ENCODE measurements at places on chromosomes 3 and 15. TPM values are rescaled to one million over a fixed set of nuclear protein-coding genes. Genes with fewer than 3 reads are reported as not detected.

- no peak overlapping the region for H3K27ac ChIP-seq
- no peaks in the 10 kb centered on the region for H3K4me1 ChIP-seq
These were observed 758.6 kb upstream of the CFAP20DC start for GRCh38 chr3:59808446-59808845.

GRCh38 chr3:49501842-49502241 is 31.8 kb downstream of the DAG1 start:
- H3K27ac ChIP-seq, result no peak overlapping the region
- H3K4me1 ChIP-seq, result peaks cover 4% of the 10 kb centered on the region
- no peak overlapping the region for H3K4me3 ChIP-seq
- H3K36me3 ChIP-seq, result no peaks in the 10 kb centered on the region
- no peak for DNase-seq

DNA sequence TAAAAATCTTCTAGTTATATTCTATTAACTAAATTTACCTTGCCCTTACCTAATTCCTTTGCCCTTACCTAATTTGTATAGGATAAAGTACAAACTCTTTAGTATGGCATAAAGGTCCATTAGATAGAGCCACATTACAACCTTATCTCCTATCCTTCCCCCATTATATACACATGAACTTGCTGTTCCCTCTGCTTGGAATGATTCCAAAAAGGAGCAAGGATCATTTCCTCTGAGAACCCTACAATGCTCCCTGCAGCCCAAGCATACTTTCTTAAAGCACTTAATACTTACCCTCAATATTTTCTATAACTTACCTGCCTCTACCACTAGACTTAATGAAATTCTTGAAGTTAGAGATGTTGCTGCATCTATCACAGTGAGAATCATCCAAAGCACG is 118.9 kb upstream of the CCDC54 start:
- peaks cover 3% of the 10 kb centered on the region for H3K4me1 ChIP-seq
- H3K27ac ChIP-seq, result no peak overlapping the region
- H3K36me3 ChIP-seq, result no peaks in the 10 kb centered on the region
- no peaks in the 10 kb centered on the region for H3K27me3 ChIP-seq
- DNase-seq, result no peak
- no peak overlapping the region for H3K4me3 ChIP-seq

GRCh38 chr3:194504861-194505260 is 18.1 kb upstream of the ATP13A3 start:
- H3K4me1 ChIP-seq, result no peaks in the 10 kb centered on the region
- H3K27ac ChIP-seq, result no peak overlapping the region
- DNase-seq, result no peak
- H3K36me3 ChIP-seq, result no peaks in the 10 kb centered on the region

DNA sequence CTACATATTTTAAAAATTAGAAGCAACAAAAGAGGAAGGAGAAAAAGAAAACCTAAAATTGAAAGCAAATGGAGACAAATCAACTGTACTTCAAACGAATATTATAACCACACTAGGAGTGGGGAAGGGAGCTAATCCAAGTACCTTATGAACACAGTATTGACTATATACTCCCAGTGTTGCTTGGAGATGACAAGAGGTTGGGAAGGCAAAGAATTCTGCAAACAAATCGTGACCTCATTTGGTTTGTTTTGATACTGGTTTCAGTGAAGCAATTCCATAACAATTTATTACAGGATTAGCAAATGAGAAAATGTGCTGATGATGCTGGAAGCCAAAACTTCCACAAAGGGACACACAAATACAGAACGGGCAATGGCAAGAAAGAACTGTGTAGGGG is 268.1 kb downstream of the ULK4 start:
- H3K4me3 ChIP-seq, result no peak overlapping the region
- H3K27ac ChIP-seq, result no peak overlapping the region
- DNase-seq, result no peak
- H3K27me3 ChIP-seq, result no peaks in the 10 kb centered on the region

GRCh38 chr15:101201411-101202174 is 50.3 kb downstream of the CHSY1 start:
- H3K27me3 ChIP-seq, result no peaks in the 10 kb centered on the region
- H3K27ac ChIP-seq, result no peak overlapping the region
- H3K36me3 ChIP-seq, result no peaks in the 10 kb centered on the region
- DNase-seq, result peak; percentile 89

- H3K27ac ChIP-seq, result no peak overlapping the region
- H3K4me3 ChIP-seq, result no peak overlapping the region
- H3K36me3 ChIP-seq, result no peaks in the 10 kb centered on the region
- DNase-seq, result no peak
These were observed 2.3 kb downstream of the MELTF start for GRCh38 chr3:197027151-197027895.

GRCh38 chr3:175476489-175476888 is 617.4 kb downstream of the NAALADL2 start:
- no peaks in the 10 kb centered on the region for H3K27me3 ChIP-seq
- no peak for DNase-seq
- H3K27ac ChIP-seq, result no peak overlapping the region
- no peak overlapping the region for H3K4me3 ChIP-seq

DNA sequence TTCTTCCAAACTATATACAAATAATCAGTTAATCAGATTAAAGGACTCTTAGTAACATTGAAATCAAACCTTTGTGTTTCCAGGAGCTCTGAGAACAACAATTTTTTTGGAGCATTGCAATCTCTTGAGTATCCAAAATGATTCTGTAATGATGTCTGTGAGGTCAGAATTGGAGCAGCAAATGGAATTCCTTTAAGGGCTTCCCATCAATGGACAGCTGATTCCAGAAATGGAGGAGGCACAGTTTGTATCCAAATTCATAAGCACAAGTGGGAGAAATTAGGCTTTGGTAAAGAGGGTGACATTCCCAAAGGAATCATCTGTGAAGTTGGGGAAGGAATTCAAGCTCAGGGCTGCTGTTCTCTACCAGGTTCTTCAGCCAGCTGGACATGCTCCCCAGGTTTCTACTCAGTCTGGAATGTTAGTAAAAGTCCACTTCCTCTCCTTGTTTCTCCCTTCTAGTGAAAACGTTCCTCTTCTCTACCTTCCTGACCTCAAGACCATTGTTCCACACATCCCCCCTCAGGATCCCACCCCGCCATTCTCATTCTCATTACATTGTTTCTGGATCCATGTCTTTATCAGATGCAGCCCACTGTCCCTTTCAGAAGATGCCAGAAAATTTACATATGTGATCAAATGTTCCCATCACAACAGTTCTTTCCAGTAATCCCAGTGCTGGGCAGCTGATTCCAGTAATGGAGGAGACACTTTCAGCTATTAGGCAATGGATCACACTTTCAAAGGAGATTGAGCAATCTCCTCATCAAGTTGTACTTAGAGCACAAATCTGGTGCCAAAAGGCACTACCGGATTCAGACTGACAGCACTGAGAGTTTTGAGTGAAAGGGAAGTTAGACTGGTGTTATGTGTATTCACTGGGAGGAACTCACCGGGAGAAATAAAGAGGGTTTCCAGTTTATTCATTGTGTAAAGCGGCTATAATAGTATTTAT is 391.3 kb upstream of the TPRG1 start:
- H3K4me3 ChIP-seq, result no peak overlapping the region
- no peaks in the 10 kb centered on the region for H3K27me3 ChIP-seq
- peaks cover 4% of the 10 kb centered on the region for H3K4me1 ChIP-seq
- no peak for DNase-seq
- no peak overlapping the region for H3K27ac ChIP-seq

GRCh38 chr3:195394700-195395099 is 48.1 kb downstream of the ACAP2 start:
- no peaks in the 10 kb centered on the region for H3K36me3 ChIP-seq
- H3K4me1 ChIP-seq, result peaks cover 5% of the 10 kb centered on the region
- no peak for DNase-seq
- no peaks in the 10 kb centered on the region for H3K27me3 ChIP-seq
- H3K27ac ChIP-seq, result no peak overlapping the region
- no peak overlapping the region for H3K4me3 ChIP-seq

DNA sequence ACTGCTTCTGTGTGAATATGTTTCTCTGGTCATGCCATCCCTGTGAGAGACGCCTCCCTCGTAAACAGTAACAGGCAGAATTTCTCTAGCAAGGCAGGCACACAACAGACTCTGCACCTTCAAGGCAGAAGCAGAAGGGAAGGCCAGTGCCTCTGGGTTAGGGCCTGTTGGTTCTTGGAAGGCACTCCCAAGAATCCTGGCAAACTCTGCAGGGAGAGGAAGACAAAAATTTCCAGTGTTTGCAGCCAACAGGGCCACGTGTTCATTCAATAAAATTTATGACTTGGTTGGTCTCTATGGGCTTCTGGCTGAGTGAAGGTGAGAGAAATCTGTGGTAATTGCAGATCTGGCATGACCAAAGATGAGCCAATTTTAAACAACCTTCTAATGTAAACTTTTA is 39.3 kb downstream of the NFKBIZ start:
- H3K4me1 ChIP-seq, result no peaks in the 10 kb centered on the region
- DNase-seq, result no peak
- H3K4me3 ChIP-seq, result no peak overlapping the region

GRCh38 chr15:79179108-79179561 is 88.6 kb upstream of the RASGRF1 start:
- H3K27ac ChIP-seq, result no peak overlapping the region
- H3K4me1 ChIP-seq, result no peaks in the 10 kb centered on the region
- no peaks in the 10 kb centered on the region for H3K36me3 ChIP-seq

- H3K4me3 ChIP-seq, result no peak overlapping the region
- H3K27ac ChIP-seq, result no peak overlapping the region
- DNase-seq, result peak; percentile 34
- H3K36me3 ChIP-seq, result no peaks in the 10 kb centered on the region
These were observed 134.0 kb downstream of the TPRA1 start for GRCh38 chr3:127456471-127457093.

DNA sequence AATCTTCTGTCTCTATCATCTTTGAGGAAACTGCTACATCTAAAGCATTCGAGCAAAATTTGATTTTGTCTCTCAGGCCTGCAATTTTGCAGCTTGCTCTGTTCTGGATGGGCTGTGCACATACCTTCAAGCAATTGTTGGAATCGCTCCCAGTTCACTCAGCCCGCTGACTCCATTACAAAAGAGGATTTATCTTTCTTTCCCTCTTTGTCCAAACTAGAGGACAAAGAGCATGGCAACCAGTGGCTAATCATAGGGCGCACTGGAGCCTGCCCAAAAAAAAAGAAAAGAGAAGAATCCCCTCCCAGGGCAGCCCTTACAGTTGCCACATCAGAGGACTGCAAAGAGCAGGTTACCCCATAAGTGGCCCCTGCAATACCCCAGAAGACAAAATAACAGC is 49.0 kb upstream of the DUT start:
- peaks cover 3% of the 10 kb centered on the region for H3K4me1 ChIP-seq
- H3K36me3 ChIP-seq, result no peaks in the 10 kb centered on the region
- H3K4me3 ChIP-seq, result no peak overlapping the region
- DNase-seq, result no peak

GRCh38 chr3:169940470-169941181 is 26.0 kb upstream of the SEC62 start:
- no peaks in the 10 kb centered on the region for H3K4me1 ChIP-seq
- H3K27ac ChIP-seq, result no peak overlapping the region
- no peaks in the 10 kb centered on the region for H3K27me3 ChIP-seq
- no peak for DNase-seq
- H3K36me3 ChIP-seq, result no peaks in the 10 kb centered on the region
- H3K4me3 ChIP-seq, result no peak overlapping the region

- no peak overlapping the region for H3K27ac ChIP-seq
- no peaks in the 10 kb centered on the region for H3K4me1 ChIP-seq
- H3K27me3 ChIP-seq, result no peaks in the 10 kb centered on the region
- DNase-seq, result no peak
- H3K36me3 ChIP-seq, result no peaks in the 10 kb centered on the region
These were observed 272.8 kb upstream of the TTC14 start for GRCh38 chr3:180329187-180329586.

DNA sequence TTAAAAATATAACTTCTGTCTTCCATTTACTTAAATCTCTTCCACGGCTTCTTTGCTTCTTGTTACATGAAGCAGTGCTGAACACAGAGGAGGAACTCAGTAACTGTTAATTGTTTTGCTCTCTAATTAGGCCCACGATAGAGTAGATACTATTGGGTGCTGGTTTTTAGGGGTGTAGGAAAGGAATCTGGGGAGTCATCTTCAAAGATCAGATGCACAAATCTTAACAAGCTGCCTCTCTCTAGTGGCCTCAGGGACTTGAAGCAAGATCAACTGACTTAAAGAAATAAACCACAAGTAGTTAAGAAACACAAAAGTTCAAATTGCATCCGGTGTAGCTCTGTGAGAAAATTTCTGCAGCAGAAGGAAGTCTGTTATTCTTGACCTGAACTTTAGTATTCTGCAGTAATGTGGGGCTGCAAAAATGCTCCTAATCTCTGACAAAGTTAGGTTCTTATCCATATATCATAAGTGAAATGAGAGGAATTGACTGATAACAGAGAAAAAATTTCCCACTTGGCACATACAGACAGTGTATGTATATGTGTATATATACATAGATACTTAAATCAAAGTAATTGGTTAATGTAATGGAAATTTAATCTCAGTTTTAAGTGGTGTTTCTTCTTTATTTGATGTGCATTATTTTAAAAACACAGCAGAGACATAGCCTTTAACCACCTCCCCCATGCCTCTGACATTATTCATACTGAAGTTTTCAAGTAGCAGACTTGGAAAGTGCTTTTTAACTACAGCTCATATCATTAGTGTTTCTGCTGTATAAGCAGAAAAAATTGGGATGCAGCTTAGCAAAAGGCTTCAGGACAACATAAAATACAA is 51.8 kb downstream of the CHST2 start:
- H3K36me3 ChIP-seq, result no peaks in the 10 kb centered on the region
- peaks cover 7% of the 10 kb centered on the region for H3K4me1 ChIP-seq
- no peak for DNase-seq
- H3K27ac ChIP-seq, result no peak overlapping the region

MAPKBP1 gene
- total RNA-seq, result 46.4 TPM

MBD4 gene
- 29.4 TPM for total RNA-seq

NPAP1 gene
- 0.56 TPM for total RNA-seq

GPR27 gene
- 3.7 TPM for total RNA-seq

ZBED2 gene
- total RNA-seq, result not detected

XCR1 gene
- under 0.01 TPM for total RNA-seq
